ENCODE measurements at places on chromosomes 7 and 10. TPM values are rescaled to one million over a fixed set of nuclear protein-coding genes. Genes with fewer than 3 reads are reported as not detected.
A peak's percentile ranks its signal among the peaks of the same experiment; 100 is the strongest.

The ITPRID1 gene
- 0.05 TPM for total RNA-seq

The CUZD1 gene
- total RNA-seq, result 1.1 TPM

The ZNF33A gene
- 20.8 TPM for total RNA-seq

The CCDC6 gene
- total RNA-seq, result 9.3 TPM

DNA sequence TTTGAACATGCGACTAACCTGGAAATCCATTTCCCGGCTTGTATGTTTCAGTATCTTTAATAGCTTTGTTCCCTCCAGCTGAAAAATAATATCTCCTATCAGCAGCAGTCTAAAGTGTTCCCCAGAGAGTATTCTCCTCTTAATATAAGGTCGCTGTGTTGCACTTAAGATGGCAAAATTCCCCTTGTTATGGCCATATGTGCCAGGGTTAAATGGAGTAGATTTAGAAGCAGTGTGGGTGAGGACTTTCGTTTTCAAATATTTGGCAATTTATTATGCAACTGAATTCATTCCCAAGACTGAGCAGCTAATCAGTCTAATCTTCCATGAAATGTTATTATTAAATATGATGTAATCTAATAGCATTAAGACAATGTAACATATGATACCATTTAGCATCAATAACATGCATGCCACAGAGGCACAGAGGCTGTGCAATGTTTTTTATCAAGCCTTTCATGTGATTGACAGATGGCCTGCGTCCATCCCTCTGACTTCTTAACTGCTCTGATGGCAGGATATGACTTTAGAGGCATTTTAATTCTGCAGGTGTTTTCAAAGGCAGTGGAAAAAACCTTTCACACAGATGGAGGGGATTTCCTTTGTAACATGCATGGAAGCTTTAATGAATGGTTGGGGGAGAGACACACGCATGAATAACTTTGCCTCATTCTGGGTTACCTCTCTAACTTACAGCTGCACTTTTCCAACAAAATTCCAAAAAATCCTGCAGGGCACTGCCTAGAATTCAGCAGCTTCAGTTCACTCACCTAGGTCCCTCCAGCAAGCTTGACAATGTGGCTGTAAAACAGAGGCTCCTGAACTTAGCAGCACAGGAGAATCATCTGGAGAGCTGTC is 55.1 kb upstream of the ZPBP start:
- DNase-seq, result peak; percentile 66

DNA sequence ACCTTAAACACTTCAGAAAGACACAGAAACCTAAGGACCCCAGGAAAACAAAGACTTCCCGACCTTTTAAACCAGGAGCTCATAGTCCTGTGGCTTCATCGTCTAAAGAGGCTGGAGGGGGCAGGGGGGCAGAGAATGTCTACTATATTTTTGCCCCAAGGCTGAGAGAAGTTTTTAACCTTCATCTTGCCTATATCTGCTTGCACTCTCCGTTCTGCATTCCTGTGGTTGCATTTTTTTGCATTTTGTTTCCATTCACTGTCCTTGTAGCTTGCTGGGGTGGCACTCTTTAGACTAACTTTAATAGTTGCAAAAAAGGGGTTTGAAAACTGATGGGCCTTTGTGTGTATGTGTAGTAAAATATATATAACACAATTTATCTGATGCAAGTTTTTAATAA is 23.7 kb downstream of the PRKAR2B start:
- DNase-seq, result no peak

GRCh38 chr7:128056901-128057300 is 25.7 kb upstream of the LRRC4 start:
- DNase-seq, result no peak

DNA sequence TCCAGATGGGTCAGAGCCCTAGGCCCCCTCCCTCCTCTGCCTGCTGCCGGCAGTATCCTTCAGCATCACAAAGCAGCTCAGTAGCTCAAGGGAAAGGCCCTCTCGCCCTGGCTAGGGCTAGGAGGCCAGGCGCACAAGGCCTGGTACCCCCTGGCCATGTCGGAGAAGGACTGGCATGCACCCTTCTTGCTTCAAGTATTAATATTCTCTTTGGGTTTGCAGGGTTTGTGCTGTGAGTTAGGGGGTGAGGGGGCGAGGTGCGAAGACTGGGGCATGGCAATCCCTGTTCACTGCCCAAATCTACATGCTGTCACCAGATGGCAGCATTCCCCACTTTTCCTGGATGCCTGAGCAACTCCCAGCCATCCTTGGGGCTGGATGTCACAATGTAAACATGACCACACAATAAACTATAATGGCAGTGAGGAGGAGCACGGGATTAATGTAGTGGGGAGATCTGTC is 105.2 kb downstream of the NEURL1 start:
- DNase-seq, result peak; percentile 14

- no peak for DNase-seq
These were observed 25.1 kb downstream of the TMEM168 start for GRCh38 chr7:112765105-112765504.

DNA sequence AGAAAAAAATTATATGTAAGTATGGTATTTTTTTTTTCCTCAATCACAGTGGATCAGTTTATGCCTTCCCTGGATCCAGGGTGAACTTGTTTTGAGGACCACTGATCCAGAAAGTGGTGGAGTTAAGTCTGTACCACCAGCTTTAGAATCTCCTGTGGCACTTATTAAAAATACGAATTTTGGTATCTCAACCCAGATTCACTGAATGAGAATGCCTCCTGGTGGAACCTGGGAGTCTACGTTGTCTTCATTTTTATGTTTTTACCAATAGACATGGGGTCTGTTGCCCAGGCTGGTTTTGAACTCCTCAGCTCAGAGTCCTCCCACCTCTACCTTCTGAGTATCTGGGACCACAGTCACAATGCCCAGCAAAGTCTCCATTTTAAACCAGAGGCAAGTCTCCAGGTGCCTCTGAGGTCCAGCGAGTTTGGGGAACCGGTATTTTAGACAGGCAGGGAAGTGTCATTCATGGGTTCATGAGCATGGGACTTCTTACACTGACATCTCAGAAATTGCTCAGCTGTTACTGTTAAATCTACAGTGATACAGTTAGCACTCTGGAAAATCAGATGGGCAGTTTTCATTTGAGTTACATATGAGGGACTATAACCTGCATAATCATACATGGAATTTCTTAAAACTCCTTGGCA is 200.9 kb downstream of the AUTS2 start:
- no peak for DNase-seq

DNA sequence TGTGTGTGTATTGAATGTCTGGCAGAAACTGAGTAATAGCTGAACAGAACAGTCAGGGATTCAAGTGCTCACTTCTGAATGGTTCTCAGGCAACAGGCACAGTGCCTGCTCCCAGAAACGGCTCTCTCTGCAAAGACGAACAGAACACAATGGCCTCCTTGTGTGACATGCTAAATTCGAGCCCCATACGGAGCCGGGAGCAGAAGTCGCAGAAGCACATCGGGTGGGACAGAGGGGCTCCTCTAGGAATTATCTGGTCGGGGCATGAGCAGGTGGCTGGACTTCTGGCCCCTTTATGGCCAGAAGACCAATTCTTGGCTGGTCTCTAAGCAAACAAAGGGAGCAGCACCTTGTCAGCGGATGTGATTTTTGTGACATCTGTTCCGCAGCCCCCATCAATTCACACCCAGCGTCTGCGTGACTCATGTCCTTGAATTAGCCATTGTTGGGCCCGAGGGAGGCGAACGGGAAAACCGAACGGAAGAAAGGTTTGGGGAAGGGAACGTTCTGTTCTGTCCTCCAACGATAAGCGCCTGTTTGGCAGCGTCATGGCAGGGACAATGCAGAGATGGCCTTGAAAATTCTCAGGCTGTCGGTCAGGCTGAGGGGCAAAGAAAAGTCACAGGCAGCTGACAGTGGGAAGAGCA is 47.3 kb upstream of the NPTX2 start:
- DNase-seq, result no peak

DNA sequence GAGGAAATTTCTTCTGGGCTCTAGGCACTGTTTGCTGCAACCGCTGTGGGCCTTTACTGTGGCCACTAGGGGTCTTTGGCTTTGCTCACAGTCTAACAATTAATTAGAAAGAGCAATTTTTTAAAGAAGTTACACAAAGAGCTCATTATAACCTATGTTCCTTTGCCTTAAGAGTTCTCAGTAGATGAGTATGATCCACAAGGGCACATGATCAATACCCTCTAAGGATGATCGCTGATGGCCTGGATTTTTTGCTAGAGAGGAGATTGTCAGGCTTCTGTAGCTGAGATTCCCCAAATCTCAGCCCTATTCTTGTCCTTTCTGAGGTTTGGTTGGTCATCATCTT is 80.8 kb upstream of the RHOBTB1 start:
- no peak for DNase-seq

DNA sequence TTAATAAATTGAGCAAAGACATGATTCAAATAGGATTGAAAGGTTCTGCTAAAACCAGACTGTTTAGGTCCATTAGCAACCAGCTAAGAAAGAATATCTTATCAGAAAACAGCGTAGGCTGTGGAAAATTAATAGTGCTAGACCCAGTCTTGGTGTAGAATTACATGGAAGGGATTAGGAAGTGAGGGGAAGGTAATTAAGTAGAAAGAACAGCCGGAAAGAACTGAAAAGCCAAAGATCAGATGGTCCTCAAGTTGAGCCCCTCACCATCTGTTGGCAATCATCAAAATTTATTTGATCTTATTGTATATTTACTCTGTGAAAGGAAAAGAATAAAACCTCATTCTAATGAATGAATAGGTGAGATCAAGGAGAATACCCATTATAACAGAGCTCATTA is 50.1 kb downstream of the COL1A2 start:
- no peak for DNase-seq

DNA sequence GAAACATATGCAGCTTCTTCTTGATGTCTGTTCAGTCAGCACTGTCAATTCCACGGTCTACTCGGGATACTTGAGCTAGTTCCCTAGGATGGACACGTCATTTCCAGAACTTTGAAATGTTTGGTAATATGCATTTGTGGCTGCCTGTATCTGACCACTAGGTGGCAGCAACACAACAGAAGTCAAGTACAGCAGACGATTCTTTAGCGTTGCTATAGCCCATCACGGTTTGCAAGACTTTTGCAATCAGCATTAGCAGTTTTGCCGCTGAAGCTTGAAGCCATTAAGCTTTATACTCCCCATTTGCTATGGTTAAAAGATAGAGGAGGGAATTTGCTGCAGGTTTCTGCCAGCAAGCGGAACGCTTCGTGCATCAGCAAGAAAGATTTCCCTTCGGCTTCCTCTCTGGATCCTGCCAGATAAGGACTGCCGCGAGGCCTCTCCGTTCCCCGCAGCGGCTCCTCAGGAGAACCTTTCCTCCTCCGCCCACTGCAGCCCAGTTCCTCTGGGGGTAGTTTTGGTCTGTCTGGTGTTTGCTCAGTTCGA is 63.5 kb downstream of the ABCC2 start:
- DNase-seq, result peak; percentile 83

DNA sequence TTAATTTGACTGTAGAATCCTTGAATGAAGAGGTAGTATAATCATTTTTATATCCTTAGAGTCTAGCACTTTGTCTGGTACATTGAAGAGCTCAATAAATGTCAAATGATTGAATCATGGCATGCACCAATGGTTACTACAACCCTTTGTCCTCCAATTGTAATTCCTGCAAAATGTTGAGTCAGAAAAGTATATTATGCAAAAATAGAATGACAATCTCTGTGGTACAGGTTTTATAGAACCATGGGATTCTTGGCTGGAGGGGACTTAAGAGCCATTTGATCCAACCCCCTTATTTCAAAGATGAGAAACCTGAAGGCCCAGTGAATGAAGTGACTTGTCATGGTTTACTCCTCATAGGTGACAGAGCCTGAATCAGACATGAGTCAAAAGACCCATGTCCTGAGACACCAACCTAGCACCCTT is 30.9 kb upstream of the SMKR1 start:
- DNase-seq, result no peak

GRCh38 chr7:132276976-132277725 is 299.1 kb downstream of the PLXNA4 start:
- DNase-seq, result no peak

- DNase-seq, result no peak
These were observed 303.6 kb downstream of the FGFR2 start for GRCh38 chr10:121294630-121295029.

GRCh38 chr10:110138197-110138812 is 69.1 kb upstream of the MXI1 start:
- DNase-seq, result no peak

Data from thymus (tissue), 14 donors.